ENCODE measurements at places on chromosomes 4 and X.

GRCh38 chr4:986428-986878 is 391 bp upstream of the IDUA start:
- DNase-seq = no peak

- DNase-seq = no peak
These were observed 75.2 kb downstream of the GABRB1 start for GRCh38 chr4:47106561-47106960.

DNA sequence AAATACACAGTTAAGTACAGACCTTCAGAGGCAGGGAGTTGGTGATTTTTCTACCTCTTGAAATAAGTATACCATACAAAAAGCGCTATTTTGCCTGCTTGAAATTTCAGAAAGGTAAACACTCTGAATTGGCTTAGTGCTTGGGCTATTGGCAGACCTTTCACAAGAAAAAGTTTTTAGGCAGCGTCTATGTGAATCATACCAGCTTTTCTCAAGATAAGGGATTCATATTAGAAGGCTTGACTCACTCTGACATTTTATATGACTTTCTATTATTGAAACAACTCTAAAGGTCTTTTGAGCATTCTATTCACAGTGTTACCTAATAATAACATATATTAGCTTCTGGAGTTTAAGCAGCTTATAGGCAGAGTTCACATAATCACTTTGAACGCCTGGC is 286.4 kb upstream of the FAT1 start:
- no peak for DNase-seq

DNA sequence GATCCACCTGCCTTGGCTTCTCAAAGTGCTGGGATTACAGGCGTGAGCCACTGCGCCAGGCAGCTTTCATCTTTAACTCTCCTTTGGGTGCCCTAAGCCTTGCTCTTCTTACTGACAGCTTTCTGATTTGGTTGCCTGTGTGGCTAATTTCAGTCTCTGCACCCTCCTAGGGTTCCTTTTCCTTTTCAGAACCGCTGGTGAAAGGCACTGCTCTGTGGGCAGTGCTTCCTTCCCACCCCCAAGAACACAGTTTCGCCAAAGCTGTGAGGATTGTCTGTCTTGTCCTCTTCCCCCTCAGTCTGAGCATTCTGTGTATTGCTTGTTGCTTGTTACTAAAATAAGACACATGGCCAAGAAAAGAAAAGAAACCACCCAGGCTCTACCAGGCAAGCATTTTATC is 101.4 kb upstream of the FRMPD3 start:
- no peak for DNase-seq

- DNase-seq = no peak
These were observed 241.4 kb upstream of the CNKSR2 start for GRCh38 chrX:21132686-21133393.

GRCh38 chr4:86898562-86898961 is 6.3 kb upstream of the C4orf36 start:
- DNase-seq = no peak
